ENCODE measurements at places on chromosomes 3 and 15.

- no peak for DNase-seq
Observed at GRCh38 chr3:179717219-179717618, 64.4 kb downstream of the USP13 start.

DNA sequence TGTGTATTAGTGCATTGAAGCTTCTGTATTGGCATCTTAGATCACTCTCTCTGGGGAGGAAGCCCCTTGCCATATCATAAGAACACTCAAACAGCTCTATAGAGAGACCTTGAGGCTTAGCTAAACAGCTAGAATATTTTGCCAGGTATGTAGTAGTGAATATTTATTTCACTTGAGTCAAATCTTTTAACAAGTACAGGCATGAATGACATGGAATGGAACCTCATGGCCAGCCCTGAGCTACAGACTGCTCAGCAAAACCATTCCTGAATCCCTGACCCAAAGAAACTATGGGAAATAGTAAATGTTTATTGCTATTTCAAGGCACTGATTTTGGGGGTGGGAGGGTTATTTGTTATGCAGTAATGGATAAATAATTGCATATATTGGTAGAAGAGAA is 604.8 kb downstream of the MECOM start:
- DNase-seq = no peak

DNA sequence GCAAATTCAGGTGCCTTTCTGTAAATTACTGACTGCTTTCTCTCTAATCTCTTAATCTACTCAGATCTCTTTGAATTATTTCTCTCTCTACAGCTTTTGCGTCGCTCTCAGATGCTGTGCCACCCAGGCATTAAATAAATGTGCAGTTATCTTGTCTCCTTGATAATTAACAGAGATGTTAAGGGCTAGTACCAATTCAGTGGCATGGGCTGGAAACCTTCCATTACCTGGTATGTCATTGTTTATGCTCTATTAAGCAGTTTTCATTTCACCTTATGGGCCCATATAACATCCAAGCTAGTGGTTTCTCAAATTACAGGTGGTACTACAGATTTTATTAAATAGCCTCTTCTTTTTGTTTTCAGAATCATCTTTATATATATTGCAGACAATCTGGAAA is 66.0 kb downstream of the PEX5L start:
- no peak for DNase-seq

GRCh38 chr15:76988867-76989780 is 5.8 kb upstream of the PSTPIP1 start:
- DNase-seq = no peak

All from activated T-cell treated with anti-CD3 and anti-CD28 coated beads for 1 hour (primary cell).